ENCODE measurements at places on chromosomes 3 and 15.
A peak's percentile ranks its signal among the peaks of the same experiment; 100 is the strongest.

DNA sequence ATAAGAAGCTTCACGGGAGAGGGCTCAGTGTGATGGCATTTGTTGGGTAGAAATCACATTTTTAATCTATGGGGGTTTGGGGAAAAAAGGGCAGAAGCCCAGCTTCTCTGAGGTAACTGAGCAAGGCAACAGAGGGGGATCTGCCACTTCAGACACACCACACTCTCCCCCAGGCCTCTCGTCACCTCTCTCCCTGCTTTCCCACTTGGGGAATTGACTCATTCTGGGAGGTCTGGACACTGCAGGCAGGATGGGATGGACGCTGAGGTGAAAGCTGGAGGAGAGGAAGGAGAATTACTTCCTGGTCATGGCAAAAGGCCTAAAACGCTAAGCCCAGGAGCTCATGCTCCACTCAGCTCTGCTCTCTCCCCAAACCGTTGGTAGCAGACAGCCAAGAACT, 33.2 kb downstream of the MYO5C start:
- no peak for DNase-seq

GRCh38 chr3:72354486-72354885, 493.8 kb downstream of the SHQ1 start:
- no peak for DNase-seq

DNA sequence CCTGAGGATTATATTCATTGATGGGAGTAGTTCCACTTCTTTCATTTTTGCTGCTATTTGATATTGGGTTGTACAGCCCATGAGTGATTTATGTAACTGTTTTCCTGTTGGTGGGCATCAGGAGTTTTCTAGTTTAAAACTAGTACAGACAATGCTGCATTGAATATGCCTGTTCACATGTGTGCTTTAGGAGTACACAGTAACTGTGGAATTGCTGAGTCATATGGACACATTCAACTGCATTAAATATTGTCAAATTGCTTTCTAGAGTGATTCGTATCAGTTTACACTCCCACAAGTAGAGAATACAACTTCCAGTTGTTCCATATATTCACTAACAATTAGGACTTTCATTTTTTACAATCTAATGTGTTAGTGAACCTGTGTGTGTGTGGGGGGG, 59.8 kb upstream of the THSD4 start:
- no peak for DNase-seq

- no peak for DNase-seq
Measured at GRCh38 chr3:38542401-38543298, 46.5 kb downstream of the EXOG start.

DNA sequence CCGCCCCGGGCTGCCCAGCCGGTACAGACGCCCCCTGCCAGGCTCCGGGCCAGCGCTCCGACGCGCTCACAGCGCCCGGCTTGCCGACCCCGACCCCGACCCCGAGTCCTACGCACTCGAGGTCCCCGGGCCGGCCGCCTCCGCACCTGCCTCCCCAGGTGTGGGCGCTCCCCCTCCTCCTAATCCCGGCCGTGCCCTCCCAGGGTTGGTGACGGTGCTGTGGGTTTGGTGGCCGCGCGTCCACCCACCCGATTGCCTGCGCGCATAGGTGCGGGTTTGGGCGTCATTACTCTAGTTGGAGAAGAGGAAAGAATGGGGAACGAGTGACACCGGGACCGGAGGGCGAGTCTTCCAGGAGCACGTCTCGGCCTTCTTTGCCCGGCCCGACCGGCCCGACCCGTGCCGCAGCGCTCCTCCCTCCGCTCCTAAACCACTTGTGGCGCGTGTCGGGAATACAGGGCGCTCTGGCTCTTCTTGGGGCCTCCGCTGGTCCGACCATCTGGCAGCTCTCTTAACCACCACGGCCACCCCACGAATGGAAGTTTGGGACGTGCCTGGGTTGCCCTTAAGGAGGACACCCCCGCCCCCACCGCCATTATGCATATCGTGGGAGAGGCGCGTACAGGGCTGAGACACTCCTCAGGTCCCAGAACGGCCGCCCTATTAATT, 810 bp upstream of the THRB start:
- DNase-seq = peak; percentile 46

- no peak for DNase-seq
Measured at GRCh38 chr15:92833106-92833433, 67.1 kb upstream of the CHD2 start.
